ENCODE measurements at places on chromosomes 11 and 22.

DNA sequence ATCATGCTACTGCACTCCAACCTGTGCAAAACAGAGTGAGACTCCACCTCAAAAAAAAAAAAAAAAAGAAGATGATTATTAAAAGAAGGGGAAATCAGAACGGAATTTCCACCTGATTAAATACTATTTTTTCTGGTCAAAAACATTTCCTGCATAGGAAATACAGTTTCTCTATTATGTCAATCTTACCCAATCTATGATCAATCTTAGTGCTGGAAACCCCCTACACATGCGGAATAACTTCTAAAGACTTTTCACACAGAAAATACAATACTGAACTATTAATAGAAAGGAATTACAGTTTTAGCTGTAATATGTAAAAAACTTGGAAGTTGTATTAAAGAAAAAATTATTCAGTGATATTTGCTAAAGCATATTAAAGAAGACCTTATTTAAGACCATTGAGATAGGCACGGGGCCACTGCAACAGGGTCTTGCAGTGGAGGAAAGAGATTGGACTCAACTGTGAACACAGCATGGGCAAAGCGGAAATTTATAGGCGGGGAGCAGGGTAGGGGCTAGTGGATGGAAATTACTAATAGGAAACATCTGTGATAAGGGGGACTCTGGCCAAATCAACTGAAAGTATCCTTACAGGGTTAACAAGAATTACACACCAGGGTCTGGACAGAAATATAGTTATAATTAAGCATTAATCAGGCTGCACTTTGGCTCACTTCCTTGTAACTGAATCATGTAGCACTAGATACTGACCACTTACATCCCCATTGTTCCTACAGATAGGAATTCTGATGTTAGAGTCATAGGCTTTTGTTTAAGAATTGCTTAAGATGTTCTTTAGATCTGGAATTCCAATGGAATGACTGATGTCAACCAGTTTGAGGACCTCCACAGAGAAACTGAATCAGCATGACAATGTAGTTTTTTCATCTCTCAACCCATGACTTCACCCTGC lies 411.5 kb upstream of the DDI1 start:
- DNase-seq = no peak

DNA sequence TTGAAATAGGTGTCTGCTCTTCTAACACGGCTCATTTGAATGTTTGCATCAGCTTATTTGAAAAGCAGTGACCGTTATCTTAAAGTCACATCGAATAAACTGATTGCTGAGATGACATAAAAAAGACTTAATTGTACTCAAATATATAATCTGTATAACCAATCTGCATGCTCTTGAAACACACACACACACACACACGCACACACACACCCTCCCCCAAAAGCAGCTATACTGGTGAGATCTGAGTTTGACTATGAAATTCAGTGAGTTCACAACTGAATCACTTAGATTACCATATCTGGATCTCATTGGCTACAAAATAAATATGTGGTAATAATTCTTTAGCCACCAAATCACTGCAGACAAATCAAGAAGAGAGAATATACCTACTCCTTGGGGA lies 3.8 kb upstream of the IFTAP start:
- no peak for DNase-seq

GRCh38 chr11:123083623-123084029 lies 21.7 kb upstream of the HSPA8 start:
- peak; percentile 59 for DNase-seq

GRCh38 chr11:35848616-35849015 lies 95.2 kb upstream of the LDLRAD3 start:
- DNase-seq = no peak

- no peak for DNase-seq
Measured at GRCh38 chr11:106828576-106828975, 189.7 kb downstream of the GUCY1A2 start.

GRCh38 chr11:1341928-1342524 lies 32.6 kb upstream of the TOLLIP start:
- DNase-seq = no peak

DNA sequence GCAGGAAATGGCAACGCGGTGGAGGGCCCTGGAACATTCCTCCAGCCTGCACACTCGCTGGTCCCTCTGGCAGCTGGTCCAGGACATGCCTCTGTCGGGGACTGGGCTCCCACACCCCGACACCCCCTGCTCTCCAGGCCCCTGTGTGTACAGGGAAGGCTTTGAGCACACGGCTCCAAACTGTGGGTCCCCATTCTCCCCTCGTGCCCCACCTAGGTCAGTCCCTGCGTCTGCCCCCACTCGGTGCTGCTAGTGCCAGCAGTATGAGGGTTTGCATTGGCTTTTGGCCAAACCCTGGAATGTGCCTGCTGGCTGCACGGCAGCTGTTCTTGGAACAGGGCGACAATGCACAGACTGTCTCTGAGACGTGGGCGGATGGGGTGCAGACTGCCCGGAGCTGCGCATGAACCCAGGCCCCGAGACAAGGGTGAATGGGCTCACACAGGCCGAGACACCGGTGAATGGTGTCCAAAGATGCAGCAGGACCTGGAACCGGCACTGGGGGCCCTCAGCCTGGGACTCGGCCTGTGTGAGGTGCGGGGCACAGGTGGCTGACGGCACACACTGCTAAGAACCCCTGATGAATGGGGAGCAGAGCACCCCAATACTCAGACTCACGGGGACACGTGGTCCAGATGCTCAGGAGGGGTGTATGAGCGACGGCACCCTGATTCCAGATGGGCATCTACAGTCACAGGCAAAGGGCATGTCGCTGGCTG lies 7.5 kb upstream of the SYT8 start:
- no peak for DNase-seq

DNA sequence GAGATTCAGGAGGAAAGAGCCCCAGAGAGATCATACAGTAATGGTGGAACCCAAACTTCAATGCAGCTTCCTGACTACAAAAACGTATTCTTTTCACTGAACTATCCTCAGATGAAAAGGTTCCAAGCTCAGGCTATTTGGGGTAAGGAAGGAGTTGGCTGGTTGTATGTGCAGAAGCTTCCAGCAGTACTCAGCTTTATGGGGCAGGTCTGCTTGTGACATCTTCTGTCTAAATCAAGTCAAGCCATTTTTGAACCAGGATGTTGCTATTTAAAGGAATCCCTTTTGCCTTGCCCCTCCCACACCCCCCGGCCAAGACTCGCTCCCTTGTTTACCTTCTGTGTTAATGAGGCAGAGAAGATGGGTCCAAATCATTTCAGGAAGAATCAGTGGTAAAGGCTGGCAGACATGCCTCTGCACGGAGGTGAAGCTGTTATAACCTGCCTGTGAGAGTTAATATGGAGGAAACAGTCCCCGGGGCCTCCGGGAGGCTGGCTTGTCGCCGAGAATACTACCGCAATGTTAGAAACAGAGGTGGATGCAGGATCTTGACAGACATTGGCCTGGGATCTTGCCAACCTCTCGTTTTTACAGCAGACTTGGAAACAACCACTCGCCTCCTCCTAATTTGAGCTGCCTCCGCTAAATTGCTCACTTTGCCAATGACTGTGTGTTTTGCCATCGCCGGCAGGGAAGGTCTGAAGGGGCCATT lies 45.4 kb downstream of the TIMP3 start:
- no peak for DNase-seq

DNA sequence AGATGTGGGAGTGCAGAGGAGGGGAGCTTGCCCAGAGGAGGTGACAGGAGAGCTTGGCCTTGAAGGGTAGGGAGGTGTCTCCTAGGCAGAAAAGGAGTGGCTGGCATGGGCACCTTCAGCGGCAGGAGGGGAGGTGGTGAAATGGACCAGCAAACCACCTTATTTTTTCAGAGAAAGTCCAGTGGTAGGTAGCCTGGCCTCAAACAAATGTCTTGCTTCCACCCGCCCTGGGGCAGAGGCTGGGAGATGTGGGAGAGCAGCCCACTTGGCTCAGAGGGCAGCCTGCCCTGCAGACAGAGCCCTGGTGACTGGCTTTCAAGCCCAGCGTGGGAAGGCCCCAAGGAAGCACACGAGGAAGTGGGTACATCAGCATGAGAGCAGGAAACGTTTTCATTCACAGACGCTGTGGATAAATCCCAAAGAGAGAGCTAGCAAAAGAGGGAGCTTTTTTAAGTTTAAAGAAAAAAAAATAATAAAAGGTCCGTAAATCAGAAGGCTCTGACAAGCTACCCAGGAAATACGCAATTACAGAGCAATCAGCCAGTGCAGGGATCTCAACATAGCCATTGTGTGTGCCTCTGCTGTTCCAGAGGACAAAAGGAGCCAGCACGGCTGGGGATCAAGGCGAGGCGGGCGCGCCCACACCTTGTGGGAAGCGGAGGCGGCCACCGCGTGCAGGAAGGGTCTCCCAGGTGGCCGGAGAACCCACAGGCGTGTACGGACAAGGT lies 238.7 kb upstream of the PLET1 start:
- DNase-seq = no peak

GRCh38 chr11:72969894-72970335 lies 155.7 kb downstream of the ATG16L2 start:
- DNase-seq = no peak
